CD4-positive, alpha-beta memory T cell (primary cell): ENCODE measurements at places on chromosomes 7 and 10.

DNA sequence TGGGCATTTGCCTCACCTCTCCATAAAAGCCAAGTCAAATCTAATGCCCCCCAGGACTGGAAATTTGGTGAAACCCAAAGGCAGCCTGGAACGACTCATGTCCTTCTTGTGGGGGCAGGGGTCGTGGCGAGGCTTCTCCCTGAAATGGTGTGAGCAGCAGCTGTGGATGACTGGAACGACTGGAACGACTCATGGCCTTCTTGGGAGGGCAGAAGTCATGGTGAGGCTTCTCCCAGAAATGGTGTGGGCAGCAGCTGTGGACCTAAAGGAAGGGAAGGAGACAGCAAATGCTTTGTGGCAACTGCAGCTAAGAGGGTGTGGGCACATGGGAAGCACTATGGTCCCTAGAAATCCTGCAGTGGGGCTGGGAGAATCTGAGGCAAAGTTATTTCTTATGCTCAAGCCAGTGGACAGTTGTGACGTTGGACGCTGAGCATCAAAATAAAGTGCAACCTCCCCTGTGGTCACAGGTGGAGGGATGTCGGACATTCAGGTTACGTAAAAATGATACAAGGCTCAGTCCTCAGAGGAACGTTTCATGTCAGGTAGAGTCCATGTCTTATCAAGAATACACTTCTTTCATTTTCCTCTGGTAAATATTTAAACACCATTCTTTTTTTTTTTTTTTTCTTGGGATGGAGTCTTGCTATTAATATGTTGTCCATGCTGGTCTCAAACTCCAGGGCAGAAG lies 107.0 kb upstream of the KIF5B start:
- H3K27me3 ChIP-seq: no peaks in the 10 kb centered on the region
- H3K27ac ChIP-seq: no peak overlapping the region
- H3K4me1 ChIP-seq: no peaks in the 10 kb centered on the region
- no peak for DNase-seq
- no peak overlapping the region for H3K4me3 ChIP-seq
- H3K36me3 ChIP-seq: no peaks in the 10 kb centered on the region

- H3K4me1 ChIP-seq: no peaks in the 10 kb centered on the region
- H3K27ac ChIP-seq: no peak overlapping the region
- no peak for DNase-seq
Observed at GRCh38 chr10:43113201-43114087, 24.8 kb upstream of the CSGALNACT2 start.

DNA sequence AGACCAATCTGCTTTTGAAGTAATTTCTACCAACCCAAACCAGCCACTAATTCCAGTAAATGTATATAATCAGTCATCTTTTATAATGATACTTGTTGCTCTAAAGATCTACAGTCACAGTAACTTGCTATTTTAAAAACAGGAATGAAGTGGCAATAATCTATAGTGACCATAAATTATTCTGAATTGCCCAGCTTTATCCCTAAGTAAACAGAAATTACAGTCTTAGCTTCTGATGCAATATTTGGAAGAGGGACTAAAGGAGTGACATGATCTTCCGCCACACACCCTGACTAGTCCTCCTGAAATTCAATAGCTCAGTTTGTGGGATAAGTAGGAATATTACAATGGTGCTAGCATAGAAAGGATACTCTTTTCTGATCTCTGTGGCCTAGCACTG lies 96.1 kb downstream of the ATE1 start:
- H3K27ac ChIP-seq: no peak overlapping the region
- H3K4me3 ChIP-seq: no peak overlapping the region
- H3K27me3 ChIP-seq: no peaks in the 10 kb centered on the region
- peaks cover 4% of the 10 kb centered on the region for H3K36me3 ChIP-seq

DNA sequence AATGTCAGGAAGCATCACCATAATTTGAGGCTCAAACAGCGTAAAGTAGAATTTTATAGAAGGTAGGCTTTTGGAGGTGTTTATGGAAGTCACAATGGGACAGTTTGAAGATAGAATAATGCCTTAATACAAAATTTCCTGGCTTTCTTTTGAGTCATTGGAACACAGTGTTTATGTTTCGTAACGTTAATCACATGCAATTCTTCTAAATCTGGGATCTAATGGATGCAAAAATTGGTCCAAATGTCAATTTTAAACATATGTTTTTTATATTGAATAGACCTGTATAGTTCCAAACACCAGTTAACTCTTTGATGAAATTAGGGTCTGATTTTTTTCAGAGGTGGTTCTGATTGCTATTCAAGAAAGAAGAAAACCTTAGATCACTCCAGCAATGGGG lies 86.5 kb upstream of the HPS1 start:
- H3K4me3 ChIP-seq: no peak overlapping the region

DNA sequence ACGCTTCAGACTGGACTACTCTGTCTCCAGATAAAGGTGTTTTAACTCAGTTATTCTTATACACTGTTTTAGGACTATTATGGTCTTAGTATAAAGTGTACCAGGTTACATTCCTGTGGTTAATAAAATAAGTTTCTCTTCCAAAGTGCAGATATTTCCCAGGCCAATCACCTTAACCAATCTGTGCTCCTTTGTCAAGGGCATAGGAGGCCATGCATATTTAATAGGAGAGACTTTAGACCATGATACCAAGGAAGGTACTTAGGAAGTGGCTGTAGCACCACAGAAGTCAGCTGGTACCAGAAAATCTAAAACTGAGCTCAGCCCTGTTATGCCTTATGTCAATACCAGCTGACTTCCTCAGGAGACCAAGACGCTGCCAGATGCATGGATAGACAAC lies 226.5 kb upstream of the TMEM72 start:
- no peaks in the 10 kb centered on the region for H3K4me1 ChIP-seq
- no peak overlapping the region for H3K4me3 ChIP-seq
- H3K27me3 ChIP-seq: peaks cover 3% of the 10 kb centered on the region
- no peak overlapping the region for H3K27ac ChIP-seq
- no peaks in the 10 kb centered on the region for H3K36me3 ChIP-seq
